ENCODE measurements at places on chromosomes 16 and 17.

DNA sequence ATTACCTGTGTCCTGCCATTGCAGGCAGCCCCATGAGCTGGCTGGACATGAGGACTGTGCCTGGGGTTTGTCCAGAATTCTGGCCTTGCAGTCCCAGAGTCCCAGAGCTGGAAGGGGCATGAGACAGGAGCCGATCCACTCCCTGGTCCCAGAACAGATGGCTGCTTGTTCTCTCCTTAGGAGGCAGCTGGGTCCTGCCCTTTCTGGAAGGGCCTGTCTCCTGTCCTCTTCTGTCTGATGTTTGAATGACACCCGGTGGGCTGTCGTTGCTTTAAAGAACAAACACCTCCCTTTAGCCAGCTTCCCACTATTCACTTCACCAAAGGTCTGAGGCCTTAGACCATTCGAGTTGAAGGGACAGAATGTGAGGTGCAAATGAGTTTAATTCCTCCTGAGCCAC lies 63.8 kb downstream of the RAP1GAP2 start:
- DNase-seq: no peak

GRCh38 chr17:57040571-57040970 lies 44.5 kb upstream of the AKAP1 start:
- no peak for DNase-seq

DNA sequence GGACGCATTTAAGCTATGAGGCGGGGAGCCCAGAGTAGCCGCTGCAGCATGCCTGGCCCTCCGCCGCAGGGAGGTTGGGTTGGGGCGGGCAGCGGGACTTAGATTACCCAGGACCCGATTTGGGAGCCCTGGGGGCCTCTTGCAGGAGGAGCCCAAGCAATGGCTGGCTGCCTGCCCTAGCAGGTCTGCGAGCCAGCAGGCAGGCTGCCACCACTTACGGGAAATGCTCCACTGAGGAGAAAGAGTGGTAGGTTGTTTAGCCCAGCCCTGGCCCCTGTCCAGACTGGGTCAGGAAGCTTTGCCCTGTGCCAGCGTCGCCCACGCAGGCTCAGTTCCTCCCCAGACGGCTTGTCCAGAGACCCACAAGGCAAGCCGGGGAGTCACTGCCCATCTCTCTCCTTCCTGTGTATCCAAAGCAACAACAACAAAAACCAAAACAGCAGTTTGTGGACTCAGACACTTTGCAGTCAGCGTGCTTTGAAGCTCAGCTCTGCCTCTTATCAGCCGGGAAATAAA lies 10.3 kb upstream of the TVP23A start:
- DNase-seq: no peak

GRCh38 chr17:34517406-34517805 lies 62.0 kb upstream of the TMEM132E start:
- DNase-seq: no peak

DNA sequence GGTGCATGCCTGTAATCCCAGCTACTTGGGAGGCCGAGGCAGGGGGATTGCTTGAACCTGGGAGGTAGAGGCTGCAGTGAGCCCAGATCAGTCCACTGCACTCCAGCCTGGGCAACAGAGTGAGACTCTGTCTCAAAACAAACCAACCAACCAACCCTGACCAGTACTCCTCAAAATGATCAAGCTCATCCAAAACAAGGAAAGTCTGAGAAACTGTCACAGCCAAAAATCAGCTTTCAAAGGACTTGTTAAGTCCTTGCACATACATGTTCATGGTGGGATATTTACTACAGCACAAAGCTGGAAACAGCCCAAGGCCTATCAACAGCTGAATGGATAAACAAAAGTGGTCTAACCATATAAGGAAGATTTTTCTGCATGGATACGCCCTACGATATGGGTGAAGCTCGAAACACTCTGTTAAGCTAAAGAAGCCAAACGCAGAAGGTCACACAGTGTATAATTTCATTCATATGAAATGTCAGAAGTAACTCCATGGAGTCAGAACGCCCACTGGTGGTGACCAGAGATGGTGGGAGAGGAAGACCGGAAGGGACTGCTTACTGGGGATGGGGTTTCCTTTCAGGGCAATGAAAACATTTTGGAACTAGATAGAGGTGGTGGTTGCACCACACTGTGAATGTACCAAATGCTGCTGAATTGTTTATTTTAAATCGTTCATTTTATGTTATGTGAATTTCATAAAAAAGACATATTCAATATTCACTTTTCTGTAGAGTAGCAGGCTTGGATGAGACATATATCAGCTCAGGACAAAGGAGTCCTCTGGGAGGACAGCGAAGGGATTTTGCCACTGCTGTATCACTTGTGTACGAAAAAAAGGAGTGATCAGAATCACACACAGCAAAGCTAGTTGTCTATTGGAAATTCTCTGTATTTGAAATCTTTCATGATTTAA lies 17.7 kb downstream of the CCL17 start:
- DNase-seq: no peak
